ENCODE measurements at places on chromosomes 12 and 14.

DNA sequence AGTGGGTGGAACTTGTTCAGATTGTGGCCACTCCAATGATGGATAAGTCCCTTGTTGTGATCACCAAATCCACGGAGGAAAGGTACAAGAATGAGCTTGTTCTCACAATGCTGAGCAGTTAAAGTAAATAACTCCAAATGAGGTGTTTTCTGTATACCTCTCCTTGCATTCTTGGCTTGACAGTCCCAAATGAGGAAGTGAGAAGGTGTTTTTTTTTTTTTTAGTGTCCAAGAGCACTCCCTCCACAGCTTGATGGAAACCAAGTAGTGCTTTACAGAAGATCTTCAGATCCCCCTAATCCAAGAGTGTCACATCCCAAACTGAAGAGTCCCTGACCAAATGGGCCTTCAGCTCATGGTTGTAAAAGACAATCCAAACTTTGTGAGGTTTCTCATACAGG is 153.6 kb downstream of the ATP23 start:
- DNase-seq = no peak

DNA sequence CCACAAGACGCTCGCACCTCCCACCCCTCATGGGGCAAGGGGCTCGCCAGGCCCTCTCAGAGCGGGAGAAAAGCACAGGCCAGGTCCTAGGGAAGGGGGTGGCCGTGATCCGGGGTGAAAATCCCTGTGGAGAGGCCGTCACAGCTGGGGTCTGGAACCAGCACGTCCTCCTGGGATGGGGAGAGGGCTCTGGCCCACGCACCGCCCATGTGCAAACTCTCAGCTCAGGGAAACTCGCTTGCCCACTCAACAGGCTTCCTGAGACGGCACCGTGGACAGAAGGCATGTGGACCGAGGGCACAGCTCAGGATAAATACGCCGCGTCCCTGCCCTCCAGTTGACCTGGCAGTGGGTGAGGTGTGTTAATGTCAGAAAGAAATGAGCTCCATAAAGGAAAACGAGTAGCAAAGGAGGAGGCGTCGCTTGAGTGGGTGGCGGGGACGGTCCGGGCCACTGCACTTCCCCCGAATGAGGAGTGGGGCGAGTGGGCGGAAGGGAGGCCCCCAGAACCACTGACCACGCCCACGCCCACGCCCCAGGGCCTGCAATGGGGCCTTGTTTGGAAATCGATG is 57.6 kb upstream of the GALNT9 start:
- DNase-seq = no peak

DNA sequence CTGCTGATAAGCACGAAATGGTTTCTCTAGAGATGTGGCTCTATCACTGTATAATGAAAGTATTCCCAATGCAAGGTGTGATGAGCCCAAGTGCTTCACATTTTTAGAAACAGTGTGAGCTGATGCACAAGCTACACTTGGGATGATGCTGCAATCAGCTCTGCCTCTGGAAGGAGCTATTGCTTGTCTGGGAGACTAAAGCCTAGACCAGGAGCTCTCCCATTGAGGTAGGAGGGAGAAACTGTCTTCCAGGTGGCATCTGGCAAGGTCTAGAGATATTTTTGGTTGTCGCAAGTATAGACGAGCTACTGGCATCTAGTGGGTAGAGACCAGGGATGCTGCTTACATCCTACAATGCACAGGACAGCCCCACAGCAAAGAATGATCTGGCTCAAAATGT is 42.0 kb downstream of the HECTD4 start:
- no peak for DNase-seq

GRCh38 chr14:91299121-91300115 is 54.9 kb upstream of the GPR68 start:
- DNase-seq = no peak

DNA sequence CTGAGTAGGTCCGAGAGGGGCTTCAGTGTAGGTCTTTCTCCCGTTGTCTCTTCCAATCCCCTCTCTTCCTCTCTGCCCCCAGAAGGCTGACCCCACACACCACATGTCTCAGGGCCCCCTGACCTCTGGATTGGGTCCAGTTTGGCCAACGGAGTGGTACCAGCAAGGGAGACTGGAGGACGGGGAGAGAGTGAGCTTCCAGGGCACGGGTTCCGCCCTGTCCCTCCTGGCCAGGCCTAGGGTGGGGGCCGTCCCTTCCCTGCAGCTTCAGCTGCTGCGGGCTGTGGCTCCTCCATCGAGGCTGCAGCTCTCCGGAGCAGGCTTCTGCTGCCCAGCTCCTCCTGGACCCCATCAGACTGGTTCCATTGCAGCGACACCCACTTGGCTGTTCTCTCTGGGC is 17.4 kb downstream of the FZD10 start:
- DNase-seq = no peak

DNA sequence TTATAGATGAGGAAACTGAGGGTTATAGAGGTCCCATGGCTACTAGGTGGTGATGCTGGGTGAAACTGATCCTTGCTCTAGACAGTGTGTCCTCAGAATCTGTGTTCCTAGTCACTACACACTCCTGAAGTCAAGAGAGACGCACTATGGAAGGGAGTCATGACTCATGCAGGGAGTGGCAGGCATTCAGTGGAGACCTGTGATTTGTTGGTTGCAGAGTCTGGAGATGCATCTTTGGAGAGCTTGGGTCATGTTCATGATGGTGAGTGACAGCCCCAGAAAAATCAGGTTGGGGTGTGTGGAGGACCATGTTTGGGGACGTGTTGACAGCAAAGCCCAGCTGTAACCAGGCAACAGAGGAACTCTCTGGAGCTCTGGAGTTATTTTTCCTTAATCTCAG is 38.0 kb upstream of the FBXO21 start:
- DNase-seq = no peak

- DNase-seq = no peak
These were observed 17.4 kb downstream of the TMPO start for GRCh38 chr12:98532687-98533304.

- no peak for DNase-seq
These were observed 448.4 kb downstream of the MDGA2 start for GRCh38 chr14:47226877-47227520.

GRCh38 chr12:65500091-65500900 is 221.8 kb downstream of the MSRB3 start:
- no peak for DNase-seq

GRCh38 chr14:24279301-24280186 is 8.1 kb upstream of the RABGGTA start:
- DNase-seq = no peak

GRCh38 chr14:77986773-77987172 is 183.4 kb upstream of the NRXN3 start:
- DNase-seq = no peak

- no peak for DNase-seq
These were observed 1.1 kb downstream of the CNIH1 start for GRCh38 chr14:54440037-54440436.

GRCh38 chr12:121648458-121649028 is 20.9 kb downstream of the MORN3 start:
- DNase-seq = no peak

Measured in GM13977 (cell line).